ENCODE measurements at places on chromosomes 5 and 9.

DNA sequence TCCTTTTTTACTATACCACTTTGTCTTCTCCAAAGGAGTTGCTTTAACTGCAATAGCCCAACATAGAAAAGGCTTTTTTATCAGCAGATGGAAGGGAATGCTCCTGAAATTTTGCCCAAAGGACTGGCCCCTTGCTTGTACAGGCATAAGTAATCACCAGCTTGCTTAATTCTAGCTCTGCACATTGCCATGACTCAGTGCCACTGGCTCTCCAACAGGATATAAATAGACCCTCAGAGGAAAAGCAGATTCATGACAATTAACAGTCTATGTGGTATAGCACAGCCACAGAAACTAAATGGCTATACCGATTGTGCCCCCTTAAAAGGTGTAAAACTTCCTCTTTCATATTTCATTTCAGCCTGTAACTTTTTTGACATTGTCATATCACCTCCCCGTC is 227.0 kb downstream of the ZNF608 start:
- no peak for DNase-seq

DNA sequence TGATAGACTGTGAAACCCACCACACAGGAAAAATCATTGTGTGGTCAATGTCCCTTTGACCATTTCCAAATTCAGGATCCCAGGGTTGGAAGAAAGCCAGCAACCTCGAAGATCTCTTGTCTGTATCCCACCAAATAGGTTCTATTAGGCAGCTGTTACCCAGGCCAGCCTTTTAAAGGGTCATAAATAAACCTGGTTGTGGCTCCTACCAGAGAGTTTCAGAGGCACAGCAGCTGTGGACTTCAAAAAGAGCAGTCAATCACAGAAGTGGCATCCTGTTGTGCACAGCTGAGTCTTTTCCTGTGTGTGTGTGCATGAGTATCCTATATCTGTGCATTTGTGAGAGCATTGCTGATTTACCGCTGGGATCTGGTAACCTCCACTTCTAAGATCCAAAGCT is 23.7 kb upstream of the OR2S2 start:
- no peak for DNase-seq

DNA sequence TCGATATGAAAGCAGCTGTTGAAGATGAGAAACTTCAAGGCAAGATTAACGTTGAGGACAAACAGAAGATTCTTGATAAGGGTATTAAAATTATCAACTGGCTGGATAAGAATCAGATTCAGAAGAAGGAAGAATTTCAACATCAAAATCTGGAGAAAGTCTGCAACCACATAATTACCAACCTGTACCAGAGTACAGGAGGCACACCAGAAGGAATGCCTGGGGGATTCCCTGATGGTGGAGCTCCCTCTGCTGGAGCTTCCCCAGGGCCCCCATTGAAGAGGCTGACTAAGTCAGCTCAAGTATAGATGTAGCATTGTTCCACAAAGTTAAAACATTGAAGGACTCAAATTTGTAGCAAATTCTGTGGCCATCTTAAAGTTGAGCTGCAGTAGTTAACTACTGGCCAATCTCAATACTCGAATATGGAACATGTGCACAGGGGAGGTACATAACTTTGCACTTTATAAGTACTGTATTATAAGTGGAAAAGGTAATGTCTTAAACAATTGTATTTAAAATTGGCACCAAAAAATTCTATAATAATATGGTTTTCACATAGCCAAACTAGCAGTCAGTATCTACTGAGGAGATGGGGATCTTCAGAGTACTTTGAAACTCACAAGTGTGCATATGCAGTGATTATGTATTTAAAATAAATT is 237.5 kb downstream of the CHSY3 start:
- peak; percentile 45 for DNase-seq

- DNase-seq: no peak
These were observed 99.6 kb upstream of the SPEF2 start for GRCh38 chr5:35518104-35518503.

GRCh38 chr5:87079219-87079618 is 188.5 kb upstream of the RASA1 start:
- no peak for DNase-seq

DNA sequence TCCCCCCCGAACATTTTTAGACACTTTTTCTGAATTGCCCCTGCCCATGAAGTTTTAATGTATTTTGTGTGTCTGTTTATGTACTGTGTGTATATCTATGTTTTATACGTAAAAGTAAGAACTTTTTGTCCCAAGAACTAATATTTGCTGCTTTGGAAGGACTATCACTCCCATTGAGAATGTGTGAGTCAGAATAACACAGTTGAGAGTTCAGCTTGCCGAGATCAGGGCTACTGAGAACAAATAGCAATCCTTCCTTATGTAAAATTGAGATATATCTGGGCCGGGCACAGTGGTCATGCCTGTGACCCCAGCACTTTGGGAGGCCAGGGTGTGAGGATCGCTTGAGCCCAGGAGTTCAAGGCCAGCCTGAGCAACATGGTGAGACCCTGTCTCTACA is 11.3 kb downstream of the GTF3C4 start:
- no peak for DNase-seq

DNA sequence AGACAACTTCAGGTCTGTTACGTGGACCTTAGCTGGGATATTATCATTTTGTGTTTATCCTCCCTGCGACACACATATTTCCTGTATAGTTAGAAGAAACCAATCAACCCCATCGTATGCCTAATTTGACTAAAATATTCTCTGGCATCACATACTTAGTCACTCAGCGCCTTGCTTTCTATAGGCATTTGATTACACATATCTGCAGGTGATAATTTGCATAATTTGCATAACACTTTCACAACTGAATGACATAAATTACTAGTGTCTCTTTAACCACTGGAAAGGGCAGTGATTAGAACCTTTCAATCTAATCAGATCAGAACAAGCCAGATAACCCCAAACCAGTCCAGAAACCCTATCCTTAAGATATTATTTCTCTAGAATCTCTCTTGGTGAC is 390.2 kb downstream of the TLR4 start:
- no peak for DNase-seq

GRCh38 chr5:6652025-6652424 is 18.8 kb downstream of the SRD5A1 start:
- DNase-seq: no peak

- DNase-seq: no peak
These were observed 37.7 kb downstream of the RGS3 start for GRCh38 chr9:113501129-113501686.

DNA sequence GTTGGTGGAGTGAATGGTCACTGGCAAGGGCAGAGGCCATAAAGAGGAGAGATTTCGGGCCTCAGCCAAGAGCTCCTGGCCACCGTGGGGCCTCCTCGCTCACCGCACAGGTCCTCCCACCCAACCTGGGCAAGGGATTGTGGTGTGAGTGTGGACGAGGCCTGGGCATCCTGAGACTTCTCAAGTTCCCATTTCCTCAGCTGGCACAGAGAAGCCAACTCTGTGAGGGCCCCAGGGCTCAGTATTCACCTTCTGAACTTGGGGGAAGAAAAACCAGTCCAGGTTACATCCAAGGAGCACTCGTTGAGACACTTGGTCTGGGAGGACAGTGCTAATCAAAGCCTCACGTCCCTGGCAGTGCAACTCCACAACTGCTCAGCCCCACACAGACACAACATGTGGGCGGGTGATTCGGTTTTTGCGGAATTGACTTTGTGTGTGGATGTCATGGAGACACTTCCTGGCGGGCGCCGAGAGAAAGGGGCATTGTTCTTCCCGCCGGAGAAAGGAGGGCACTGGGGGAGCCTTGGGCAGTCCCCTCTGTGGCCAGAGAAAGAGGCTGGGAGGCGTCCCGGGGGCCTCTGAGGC is 28.5 kb upstream of the NKD2 start:
- peak; percentile 99 for DNase-seq

DNA sequence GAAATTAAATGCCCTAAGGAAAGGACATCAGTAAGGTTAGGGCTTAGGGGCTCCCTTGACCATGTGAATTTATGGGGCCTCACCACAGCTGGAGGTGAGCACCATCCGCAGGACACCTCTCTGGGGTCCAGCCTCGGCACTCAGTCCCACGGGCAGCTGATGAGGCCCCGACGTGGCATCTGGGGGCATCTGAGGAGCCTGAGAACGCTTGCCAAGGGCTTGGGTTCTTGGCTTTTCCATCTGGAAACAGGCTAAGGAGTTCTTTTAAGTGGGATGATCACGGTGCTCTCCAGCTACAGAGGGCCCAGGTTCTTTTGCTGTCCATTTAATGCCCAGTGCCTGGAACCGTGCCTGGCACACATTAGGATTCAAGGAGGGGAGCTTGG is 3.6 kb downstream of the NKX2-5 start:
- DNase-seq: no peak

DNA sequence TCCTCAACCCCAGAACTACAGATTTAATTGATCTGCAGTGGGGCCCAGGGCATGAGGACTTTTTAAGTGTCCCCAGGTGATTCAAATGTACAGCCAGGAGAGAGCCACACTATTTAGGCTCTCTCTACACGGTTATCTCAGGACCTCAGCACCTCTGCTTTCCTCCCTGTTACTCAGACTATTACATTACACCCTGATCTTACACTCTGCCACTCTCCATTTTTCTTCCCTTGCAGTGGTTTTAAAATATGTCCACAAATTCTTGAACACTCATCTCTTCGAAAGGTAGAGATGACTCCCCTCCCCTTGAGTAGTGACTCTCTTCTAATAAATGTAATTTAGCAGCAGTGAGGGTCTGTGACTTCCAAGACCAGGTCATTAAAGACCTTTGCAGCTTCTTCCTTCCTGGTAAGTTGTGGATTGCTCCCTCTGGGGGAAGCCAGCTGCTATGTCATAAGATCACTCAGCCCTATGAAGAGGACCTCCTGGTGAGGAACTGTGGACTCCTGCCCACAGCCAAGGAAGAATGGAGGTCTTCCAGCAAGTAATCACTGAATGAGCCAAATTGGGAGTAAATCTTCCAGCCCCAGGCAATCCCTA is 87.5 kb upstream of the SSBP2 start:
- peak; percentile 9 for DNase-seq

GRCh38 chr9:125434986-125435775 is 173.6 kb downstream of the GAPVD1 start:
- DNase-seq: no peak

DNA sequence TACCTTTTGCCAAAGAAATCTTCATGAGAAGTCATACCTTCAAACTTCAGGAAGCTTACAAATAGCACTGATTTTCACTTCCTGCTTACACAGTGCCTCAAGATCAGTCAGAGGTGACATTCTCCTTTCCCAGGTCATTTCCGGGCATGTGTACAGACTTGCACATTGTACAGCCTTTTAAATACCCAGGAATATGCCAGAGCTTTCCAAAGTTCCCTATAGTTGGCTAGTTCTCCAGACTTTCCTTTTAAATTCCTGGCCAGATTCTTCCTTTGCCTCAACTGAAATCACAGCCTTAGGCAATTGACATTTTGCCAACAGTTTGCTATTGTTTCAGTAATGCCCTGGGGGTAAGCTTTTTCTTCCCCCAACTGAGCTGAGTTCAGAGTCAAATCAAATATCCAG is 47.2 kb downstream of the RFX3 start:
- no peak for DNase-seq

GRCh38 chr5:168752012-168752411 is 172.8 kb upstream of the PANK3 start:
- no peak for DNase-seq

GRCh38 chr9:79170643-79171042 is 401.1 kb upstream of the TLE4 start:
- no peak for DNase-seq

DNA sequence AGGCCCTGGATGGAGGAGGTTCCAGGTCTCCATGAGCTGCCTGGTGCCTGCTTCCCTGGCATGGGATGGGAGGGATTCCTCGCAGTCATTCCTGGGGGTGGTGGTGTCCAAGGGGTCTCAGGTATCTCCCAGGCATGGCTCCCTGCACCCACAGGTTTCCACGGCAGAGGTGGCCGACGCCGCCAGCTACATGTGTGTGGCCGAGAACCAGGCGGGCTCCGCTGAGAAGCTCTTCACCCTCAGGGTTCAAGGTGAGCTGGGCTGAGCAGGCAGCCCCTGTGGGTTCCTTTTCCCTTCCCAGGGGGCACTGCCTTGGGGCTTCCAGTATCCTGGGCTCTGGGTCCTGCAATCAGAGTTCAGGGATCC is 61.4 kb upstream of the ASS1 start:
- DNase-seq: no peak
